ENCODE measurements at places on chromosomes 4 and X. TPM values are rescaled to one million over a fixed set of nuclear protein-coding genes. Genes with fewer than 3 reads are reported as not detected.

VSIG1 gene
- total RNA-seq: not detected

FAT4 gene
- 37.5 TPM for total RNA-seq

RHOXF1 gene
- total RNA-seq: not detected

CNKSR2 gene
- total RNA-seq: 0.56 TPM

CXCL11 gene
- total RNA-seq: under 0.01 TPM

ATOH1 gene
- total RNA-seq: not detected

TENM3 gene
- total RNA-seq: 173 TPM

BEX5 gene
- not detected for total RNA-seq

TMEM255A gene
- not detected for total RNA-seq

QRFPR gene
- not detected for total RNA-seq

NOX1 gene
- not detected for total RNA-seq

SLC49A3 gene
- total RNA-seq: under 0.01 TPM

BGN gene
- total RNA-seq: 11.3 TPM

MCF2 gene
- not detected for total RNA-seq

ARX gene
- total RNA-seq: not detected

C4orf50 gene
- not detected for total RNA-seq

RAB33A gene
- total RNA-seq: 1.6 TPM

PLAC8 gene
- not detected for total RNA-seq

MAGED4B gene
- total RNA-seq: 35.5 TPM

SSR4 gene
- total RNA-seq: 118 TPM

IDH3G gene
- 75.8 TPM for total RNA-seq

IGSF1 gene
- not detected for total RNA-seq

STATH gene
- total RNA-seq: not detected

ARR3 gene
- not detected for total RNA-seq

RTL3 gene
- 1.1 TPM for total RNA-seq

GPAT3 gene
- total RNA-seq: 5.3 TPM

EMCN gene
- total RNA-seq: not detected

LAGE3 gene
- total RNA-seq: 3.6 TPM

HTR2C gene
- total RNA-seq: not detected

TMEM271 gene
- total RNA-seq: not detected

NIPAL1 gene
- 1.1 TPM for total RNA-seq

ERVMER34-1 gene
- not detected for total RNA-seq

CXorf49B gene
- not detected for total RNA-seq

PCYT1B gene
- under 0.01 TPM for total RNA-seq

FRMPD3 gene
- under 0.01 TPM for total RNA-seq

KCTD8 gene
- not detected for total RNA-seq

RCHY1 gene
- 22.4 TPM for total RNA-seq

BANK1 gene
- total RNA-seq: under 0.01 TPM

AREG gene
- 0.18 TPM for total RNA-seq

CDKL2 gene
- 0.18 TPM for total RNA-seq

PAGE3 gene
- not detected for total RNA-seq

RHOH gene
- not detected for total RNA-seq

NUP62CL gene
- total RNA-seq: not detected

SUPT20HL2 gene
- total RNA-seq: not detected

ADH4 gene
- total RNA-seq: not detected

DRD5 gene
- total RNA-seq: not detected

SRD5A3 gene
- 6.8 TPM for total RNA-seq

RIPPLY1 gene
- not detected for total RNA-seq

FAM149A gene
- total RNA-seq: 0.83 TPM

GLOD5 gene
- not detected for total RNA-seq

MGST2 gene
- 8.1 TPM for total RNA-seq

EVC gene
- total RNA-seq: 16.8 TPM

TLL1 gene
- not detected for total RNA-seq

LRPAP1 gene
- total RNA-seq: 114 TPM

TMPRSS11E gene
- not detected for total RNA-seq

PTTG2 gene
- total RNA-seq: not detected
